ENCODE measurements at places on chromosomes 12 and 14. TPM values are rescaled to one million over a fixed set of nuclear protein-coding genes. Genes with fewer than 3 reads are reported as not detected.
A peak's percentile ranks its signal among the peaks of the same experiment; 100 is the strongest.

GRCh38 chr12:122411537-122411936 lies 10.9 kb downstream of the CLIP1 start:
- no peak for DNase-seq

GRCh38 chr12:101299931-101300330 lies 20.0 kb downstream of the UTP20 start:
- DNase-seq = no peak

- DNase-seq = no peak
These were observed 56.7 kb upstream of the AEBP2 start for GRCh38 chr12:19382563-19382962.

- no peak for DNase-seq
These were observed 57.0 kb downstream of the TEAD4 start for GRCh38 chr12:3016191-3016590.

- DNase-seq = no peak
These were observed 11.3 kb downstream of the SCARB1 start for GRCh38 chr12:124852329-124852831.

DNA sequence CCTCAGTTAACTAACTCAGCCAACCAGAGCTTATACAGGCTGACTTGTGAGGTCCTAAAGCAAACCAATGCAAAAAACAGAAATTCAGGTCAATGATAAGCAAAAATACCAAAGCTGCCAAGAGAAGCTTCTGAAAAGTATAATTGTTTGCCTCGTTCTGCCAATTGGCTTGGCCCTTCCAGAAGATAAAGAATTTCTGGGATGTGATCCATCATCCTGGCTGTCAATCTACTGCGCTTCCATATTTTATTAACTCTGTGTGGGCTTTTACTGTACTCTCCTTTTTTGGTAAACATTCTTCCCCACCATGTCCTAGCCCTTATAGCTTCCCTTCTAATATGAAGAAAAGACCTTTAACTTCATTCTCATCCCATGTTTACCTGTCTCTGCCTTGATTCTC lies 387.9 kb downstream of the TMEM117 start:
- DNase-seq = no peak

- no peak for DNase-seq
These were observed 97.3 kb upstream of the ALX1 start for GRCh38 chr12:85182699-85183098.

GRCh38 chr12:42140901-42141300 lies 3.8 kb downstream of the GXYLT1 start:
- DNase-seq = no peak

DNA sequence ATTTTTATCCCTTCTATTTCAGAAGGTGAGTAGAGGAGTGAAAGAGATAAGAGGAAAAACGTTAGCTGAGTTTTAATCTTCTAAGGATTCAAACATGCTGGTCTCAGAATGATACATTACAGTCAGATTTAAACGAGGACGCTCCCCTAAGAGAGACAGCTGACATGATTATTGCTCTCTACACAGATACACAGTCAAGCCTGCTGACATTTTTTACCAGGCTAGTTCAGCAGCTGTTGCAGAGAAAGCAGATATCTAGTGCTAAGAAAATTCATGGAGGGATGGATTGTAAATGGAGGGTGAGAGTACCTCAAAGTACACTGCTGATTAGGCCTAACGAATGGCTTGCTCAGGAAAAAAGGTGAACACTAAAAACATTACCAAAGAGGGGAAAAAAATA lies 31.9 kb upstream of the SOS2 start:
- DNase-seq = no peak

DNA sequence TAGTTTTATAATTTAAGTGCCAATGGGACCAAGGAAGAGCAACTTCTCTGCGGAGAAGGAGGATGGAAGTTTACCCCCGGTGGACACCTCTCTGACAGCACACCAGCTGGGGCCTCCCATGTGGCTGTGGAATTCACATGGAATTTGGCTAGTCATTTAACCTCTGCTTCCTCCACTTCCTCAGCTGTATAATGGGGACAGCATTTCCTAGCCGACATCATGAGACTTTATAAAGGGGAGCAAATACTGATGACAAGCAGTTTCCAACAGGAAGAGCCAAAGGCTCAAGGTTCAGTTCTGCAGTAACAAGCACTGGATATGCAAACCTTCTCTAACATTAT lies 7.5 kb downstream of the DUSP6 start:
- no peak for DNase-seq

- no peak for DNase-seq
These were observed 4.4 kb downstream of the MLH3 start for GRCh38 chr14:75046899-75047298.

DNA sequence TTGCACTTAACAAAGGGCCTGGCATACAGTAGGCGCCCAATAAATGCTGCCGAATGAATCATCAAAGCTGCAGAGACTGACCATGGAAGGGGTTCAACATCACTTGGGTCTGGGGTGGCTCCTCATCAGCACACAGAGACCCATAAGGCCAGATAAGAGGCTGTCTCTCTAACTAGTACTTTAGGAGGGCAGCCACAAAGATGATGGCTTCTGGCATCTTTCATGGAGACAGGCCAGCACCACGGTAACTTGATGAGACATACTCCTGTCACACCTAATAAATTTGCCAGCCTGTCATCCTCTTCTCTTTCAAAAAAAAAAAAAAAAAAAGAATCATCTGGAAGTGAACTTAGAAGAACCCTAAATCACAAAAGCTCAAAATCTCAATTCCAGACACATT lies 3.4 kb downstream of the PRIMA1 start:
- DNase-seq = no peak

DNA sequence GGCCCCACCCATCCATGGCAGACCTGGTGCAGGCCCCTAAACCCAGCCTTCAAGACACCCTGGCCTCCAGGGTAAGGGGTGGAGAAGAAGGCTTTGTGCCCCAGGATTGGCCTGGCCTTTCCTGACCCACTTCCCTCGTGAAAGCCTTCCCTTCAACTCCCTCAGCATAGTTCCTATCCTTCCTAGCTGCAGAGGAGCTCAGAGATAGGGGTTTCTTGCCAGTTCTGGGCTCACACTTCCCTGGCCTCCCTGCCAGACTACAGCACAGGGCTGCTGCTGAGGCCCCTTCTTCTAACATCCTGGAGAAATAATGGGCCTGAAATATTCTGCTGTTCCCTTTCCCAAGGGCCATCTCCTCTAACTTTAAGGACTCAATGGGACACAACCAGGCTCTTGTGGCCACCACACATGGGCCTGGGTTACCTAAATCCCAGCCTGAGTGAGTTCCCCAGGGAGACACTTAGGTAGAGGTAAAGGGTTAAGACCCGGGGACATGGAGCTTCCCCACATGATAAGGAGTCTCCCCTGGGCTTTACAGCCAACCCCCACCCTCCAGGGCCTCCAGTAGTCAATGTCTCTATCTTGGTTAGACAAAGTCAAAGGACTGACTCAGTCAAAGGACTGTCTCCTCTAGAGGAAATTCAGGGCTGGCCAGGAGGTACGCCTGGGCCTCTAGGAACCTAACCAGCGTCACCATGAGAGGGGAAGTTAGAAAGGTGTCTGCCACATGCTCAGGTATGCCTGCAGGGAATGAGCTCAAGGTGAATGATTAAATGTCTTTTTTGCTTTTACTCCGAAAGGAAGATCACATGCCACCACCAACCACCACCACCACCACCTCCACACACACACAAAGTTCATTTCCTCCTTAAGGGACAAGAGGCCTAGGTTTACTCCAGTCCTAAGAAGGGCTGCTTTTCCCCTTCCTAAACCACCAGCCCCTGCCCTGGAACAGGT lies 7.1 kb downstream of the ZFP36L1 start:
- no peak for DNase-seq

DNA sequence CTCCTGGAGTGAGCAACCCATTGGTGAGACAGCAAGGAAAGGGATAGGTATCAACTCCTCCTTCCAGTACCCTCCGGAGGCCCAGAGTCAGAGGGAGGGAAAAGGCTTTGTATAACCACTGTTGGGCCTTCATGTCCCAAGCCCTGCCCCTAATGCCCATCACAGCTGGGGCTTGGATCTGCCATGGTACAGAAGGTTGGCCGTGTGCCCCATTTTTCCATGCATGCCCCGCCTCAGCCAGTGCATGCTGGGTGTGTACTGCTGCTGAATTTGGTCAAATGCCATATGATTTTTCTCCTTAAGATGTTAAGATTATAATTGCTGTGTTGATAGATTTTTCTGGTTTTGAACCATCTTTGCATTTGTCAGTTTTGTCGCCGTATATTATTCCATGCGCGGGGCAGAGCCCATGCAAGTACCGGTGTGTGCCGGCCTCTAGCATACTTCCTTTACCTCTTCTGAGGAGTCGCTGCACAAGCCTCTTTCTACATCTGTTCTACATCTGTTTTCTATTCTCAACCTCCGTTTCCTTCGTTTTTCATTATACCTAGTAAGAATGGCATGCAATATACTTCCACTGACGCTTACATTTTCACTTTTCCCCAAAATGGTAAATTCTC lies 26.6 kb downstream of the PPP2R5C start:
- DNase-seq = no peak

- no peak for DNase-seq
These were observed 43.3 kb upstream of the GPR132 start for GRCh38 chr14:105108516-105108864.

- DNase-seq = peak; percentile 52
These were observed 22.5 kb upstream of the NKX2-8 start for GRCh38 chr14:36604757-36605505.

- no peak for DNase-seq
These were observed 423 bp downstream of the FGD6 start for GRCh38 chr12:95216711-95217376.

DNA sequence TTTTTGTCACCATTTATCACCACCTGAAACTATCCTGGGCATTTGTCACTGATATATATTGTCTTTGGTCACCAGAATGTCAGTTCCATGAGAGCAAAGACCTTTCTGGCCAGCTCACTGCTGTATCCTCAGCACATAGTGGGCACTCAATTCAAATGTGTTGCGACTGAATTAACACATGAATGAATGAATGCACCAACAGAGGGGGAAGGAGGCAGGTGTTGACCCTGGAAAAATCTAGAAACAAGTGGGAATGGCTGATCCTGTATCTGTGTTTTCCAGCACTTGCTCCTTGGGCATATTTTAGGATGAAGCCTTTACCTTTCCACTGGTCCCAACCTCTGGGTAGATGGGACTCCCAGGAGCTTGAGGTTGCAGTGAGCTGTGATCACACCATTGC lies 3.4 kb upstream of the NCOR2 start:
- no peak for DNase-seq

DNA sequence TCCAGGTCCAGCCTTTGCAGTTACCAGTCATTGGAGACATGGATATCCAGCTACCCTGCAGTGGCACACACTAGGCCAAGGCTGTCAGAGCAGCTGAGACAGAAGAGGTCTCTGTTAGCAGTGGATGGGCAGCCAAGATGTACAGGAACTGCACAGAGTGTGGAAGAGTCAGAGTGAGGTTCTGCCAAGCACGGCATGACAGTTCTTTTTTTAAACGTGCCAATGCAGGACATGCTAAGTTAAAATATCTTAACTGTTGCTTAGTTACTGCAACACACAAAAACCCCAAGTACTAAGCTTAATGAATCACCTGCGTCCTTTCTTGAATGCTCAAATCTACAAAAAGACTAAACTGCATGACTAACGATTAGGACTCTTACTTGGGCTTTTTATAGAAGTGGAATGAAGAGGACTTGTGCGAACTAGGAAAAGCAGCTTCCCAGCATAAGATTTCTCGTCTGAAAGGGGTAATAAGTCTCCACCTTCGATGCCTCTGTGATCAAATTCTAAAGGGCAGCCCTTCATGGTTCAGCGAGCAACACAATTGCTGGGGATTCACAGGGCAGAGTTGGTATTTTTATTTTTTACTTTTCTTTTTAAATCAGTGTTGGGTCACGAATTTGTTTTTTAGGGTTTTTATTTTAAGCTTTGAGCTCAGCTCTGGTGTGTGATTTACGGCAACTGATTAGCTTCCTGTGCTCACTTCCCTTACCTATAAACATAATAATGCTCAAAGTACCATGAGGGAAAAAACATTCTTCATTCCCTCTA lies 20.6 kb downstream of the MAPK1IP1L start:
- DNase-seq = no peak

- no peak for DNase-seq
These were observed 296.6 kb upstream of the RTL1 start for GRCh38 chr14:101200008-101200649.

GRCh38 chr12:8154526-8154925 lies 2.3 kb upstream of the ZNF705A start:
- no peak for DNase-seq

DNA sequence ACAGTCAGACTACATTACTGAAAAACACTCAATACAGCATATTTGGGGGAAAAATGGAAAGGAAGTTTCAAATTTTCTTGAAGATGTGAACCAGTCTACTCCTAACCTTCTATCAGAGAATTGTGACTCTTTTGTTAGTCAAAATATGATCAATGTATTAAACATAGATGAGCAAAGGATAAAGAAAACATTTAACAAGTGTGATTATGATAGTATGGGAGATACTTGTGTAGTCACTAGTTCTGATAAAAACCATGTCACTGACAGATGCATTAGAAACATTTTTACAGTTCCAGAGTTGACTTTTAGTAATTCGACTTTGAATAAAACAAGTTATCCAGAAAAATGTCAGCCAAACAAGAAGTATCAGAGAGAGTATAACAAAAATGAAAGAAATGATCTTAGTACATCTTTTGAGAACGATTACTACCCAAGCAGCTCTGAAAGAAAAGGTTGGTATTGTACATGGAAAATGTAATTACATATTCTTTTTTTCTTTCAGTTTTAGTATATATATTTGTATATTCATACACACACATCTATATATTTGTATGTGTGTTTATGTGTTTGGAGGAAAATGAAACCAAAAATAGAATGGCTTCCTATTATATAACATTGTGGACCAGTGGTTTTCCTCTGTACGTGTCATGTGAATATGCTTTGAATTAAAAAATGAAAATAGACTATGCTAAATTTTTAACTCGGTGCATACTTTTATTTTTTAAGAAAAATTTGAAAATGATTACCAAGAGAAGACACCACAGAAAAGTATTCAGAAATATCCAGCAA lies 63.3 kb upstream of the ABCD2 start:
- no peak for DNase-seq

DNA sequence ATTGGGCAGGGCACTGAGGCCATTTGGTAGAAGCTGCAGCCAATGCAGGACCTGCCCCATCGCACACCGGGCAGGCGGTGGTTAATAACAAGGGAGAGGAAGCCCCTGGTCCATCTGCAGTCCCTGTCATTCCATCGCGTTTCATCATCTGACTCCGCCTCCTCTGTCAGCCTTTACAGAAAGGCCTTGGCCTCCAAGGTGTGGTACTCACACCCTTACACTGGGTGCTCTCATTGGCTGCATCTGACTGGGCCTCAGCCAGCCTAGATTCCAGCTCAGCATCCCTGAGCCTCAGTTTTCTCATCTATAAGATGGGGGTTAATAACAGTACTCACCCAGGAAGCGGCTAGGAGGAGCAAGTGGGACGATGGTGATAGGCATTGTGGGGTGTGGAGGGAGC lies 14.7 kb upstream of the HHIPL1 start:
- no peak for DNase-seq

The LPAR5 gene
- polyA plus RNA-seq = 1.1 TPM

The KRT77 gene
- not detected for polyA plus RNA-seq

The PIWIL1 gene
- 0.08 TPM for polyA plus RNA-seq

The SIX4 gene
- polyA plus RNA-seq = 21.9 TPM

The HOXC12 gene
- polyA plus RNA-seq = not detected

The EFS gene
- 69.2 TPM for polyA plus RNA-seq
